ENCODE measurements at places on chromosomes 7 and 10.
A peak's percentile ranks its signal among the peaks of the same experiment; 100 is the strongest.

DNA sequence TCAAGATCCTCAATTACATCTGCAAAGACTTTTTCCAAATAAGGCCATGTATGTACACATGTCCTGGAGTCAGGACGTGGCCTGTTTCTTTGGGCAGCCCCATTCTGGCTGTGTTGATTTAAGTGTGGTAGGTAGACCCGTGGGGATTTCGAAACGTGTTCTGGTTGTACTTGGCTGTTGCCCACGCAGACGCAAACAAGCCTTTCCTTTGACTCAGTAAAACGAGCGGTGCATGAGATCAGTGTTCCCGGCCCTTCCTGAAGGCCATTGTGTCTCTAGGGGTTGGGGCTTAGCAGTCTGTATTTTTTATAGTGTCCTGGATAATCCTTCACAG, 64.8 kb upstream of the DNAJB6 start:
- peak; percentile 89 for DNase-seq

DNA sequence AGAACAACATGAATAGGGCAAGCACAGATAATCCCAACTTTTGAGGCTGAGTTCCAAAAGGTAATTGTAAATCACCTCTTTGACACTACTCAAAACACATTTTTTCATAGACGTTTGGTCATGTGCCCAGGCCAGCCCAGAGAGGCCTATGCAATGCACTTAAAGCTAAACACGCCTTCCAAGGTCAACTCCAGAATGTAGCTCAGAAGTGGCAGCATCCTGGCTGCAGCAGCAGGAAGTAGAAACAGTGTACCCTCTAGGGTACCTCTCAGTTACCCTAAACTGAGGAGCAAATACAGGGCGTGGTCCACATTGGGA, 58.7 kb downstream of the OSBPL3 start:
- DNase-seq, result no peak

GRCh38 chr7:103541026-103541425, 95.0 kb upstream of the SLC26A5 start:
- DNase-seq, result no peak

DNA sequence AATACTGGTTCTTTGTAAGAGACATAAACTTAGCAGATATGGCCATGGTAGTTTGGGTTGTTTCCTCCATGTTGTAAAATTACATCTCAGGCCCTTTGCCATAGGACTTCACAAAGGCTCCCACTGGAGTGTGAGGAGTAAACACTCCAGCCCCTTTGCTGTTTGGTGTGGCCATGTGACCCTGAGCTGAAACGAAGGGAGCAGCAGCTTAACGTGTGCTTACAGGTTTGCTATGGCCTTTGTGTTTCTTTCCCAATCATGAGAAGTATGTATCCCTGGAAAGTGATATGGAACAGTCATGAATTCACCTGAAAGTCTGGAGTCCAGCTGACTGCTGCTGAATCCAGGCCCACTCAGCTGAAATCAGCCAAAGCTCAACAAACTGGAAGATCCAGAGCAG, 23.8 kb upstream of the SFTPA1 start:
- no peak for DNase-seq

- DNase-seq, result no peak
Measured at GRCh38 chr7:120041798-120042197, 231.2 kb upstream of the KCND2 start.

GRCh38 chr7:7830122-7830878, 111.9 kb upstream of the RPA3 start:
- DNase-seq, result no peak

- no peak for DNase-seq
Measured at GRCh38 chr7:6530626-6531491, 20.4 kb downstream of the GRID2IP start.

DNA sequence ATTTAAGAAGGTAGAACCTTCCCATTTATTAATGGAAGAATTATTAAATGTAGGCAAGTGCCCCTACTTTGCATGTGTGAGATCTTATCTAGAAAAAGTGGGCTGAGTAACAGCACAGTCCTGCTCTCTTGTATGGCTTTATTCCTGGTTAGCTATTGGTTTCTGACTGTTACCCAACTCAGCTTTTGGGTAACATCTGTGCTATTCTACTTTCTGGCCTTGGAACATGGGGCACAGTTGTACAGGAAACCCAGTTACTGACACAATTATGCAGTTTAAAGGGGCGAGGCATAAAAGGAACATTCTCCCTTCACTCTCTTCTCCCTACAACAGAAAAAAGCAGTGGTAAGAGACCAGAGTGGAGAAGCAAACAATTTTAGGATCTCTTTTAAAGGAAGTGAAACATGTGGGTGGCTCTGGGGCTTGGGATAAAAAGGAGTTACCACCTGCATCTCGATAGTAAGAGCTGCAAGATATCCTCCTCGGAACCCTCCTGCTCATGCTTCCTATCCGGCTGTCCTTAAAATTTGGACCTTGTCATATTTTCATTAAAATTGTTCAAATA, 16.0 kb downstream of the NUDT5 start:
- no peak for DNase-seq

DNA sequence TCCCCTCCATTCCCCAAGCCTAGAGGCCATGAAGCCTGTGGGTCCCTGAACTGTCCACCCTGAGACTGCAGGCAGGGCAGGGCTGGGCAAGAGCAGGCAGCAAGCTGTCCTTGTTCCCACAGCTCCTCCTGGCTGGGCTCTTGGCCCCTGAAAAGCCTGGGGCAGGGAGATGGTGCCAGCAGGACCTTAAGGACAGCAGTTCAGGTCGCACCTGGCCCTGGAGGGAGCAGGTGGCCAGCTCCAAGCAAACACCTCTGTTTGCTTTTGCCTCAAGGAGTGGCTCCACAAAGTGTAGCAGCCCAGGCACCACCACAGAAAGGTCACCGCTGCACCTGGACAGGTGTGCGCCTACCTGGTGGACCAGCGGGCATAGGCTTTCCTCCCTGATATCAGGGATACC, 5.2 kb downstream of the RET start:
- DNase-seq, result no peak

DNA sequence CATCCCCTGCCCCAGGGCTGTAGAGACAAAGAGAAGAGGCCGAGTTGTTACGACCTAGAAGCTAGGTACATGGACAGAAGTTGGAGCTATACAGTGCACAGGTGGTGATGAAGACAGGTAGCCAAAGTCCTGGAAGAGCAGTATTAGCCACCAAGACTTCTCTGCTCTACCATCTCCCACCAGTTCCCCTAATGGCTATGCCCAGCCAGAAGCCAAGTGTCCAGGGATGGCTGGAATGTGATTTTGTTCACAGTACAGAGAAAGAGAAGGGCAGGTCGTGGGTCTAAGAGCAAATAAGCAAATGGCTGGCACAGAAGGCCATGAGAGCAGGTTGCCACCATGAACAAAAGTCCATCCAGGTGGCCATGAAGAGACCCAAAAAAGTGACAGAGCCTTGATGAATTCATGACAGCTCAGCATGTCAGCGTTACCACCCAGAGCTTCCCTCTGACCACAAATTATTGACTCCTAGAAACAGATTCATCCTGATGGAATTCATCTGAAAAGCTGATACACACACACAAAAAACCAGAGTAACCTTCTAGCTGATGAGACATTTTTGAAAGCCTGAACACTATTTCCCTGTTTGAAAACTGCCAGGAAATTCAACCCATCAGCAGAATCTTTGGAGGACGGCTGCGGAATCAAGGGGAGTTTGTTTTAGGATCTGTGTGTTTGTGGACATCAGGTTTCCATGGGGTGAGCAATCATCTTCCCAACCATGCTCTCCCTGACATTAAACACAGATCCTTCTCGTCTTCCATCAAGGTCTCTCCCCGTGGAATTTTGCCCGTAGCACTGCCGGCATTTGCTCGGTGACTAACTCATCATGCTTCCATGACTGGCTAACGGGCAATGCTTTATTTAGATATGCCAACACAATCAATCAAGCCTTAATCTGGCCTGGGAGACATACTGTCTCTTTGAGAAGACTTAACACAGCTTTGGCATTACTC, 906.7 kb upstream of the AUTS2 start:
- DNase-seq, result peak; percentile 69

GRCh38 chr7:29013082-29013695, 55.1 kb upstream of the TRIL start:
- no peak for DNase-seq

GRCh38 chr7:101733713-101734475, 83.5 kb upstream of the CUX1 start:
- no peak for DNase-seq

DNA sequence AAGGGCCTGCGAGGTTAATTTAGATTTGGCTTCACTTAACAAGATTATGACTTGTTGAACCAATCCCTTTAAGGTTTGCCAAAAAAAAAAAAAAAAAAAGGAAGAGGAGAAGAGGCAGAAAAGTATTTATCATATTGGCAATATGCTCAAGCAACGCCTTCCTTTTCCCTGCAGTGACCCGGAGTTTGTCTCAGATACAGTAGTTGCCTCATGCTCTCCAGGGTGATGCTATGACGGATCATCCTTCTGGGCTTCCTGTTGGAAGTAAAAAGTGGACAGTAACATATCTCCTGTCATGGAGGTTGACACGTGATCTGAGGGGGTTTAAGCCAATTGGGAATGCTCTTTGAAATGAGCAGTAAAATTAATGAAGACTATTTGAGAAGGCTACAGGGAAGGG, 117.3 kb downstream of the BMPER start:
- DNase-seq, result no peak

DNA sequence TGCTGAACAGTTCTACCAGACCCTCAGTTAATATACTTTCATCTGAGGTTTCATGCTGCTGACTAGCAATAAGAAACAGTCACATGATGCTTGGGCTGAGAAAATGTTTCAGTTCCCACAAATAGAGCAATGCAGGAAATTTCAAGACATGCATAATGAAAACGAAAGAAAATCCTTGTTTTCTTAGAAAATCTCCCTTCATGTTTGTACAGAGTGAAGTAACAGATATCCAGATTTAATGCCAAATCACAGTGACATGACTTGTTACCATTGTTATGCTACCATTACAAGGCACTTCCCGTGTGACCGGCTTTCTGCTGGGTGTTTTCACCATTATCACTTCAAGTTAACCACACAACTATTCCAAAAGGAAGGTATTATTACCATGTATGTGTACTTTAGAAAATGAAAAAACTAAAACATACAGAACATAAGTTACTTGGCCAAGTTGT, 121.7 kb downstream of the DOCK4 start:
- no peak for DNase-seq

GRCh38 chr7:112263519-112263918, 57.0 kb downstream of the ZNF277 start:
- no peak for DNase-seq

- no peak for DNase-seq
Measured at GRCh38 chr10:61448841-61449600, 4.2 kb downstream of the TMEM26 start.

GRCh38 chr10:94217411-94217810, 145.3 kb downstream of the NOC3L start:
- DNase-seq, result no peak

DNA sequence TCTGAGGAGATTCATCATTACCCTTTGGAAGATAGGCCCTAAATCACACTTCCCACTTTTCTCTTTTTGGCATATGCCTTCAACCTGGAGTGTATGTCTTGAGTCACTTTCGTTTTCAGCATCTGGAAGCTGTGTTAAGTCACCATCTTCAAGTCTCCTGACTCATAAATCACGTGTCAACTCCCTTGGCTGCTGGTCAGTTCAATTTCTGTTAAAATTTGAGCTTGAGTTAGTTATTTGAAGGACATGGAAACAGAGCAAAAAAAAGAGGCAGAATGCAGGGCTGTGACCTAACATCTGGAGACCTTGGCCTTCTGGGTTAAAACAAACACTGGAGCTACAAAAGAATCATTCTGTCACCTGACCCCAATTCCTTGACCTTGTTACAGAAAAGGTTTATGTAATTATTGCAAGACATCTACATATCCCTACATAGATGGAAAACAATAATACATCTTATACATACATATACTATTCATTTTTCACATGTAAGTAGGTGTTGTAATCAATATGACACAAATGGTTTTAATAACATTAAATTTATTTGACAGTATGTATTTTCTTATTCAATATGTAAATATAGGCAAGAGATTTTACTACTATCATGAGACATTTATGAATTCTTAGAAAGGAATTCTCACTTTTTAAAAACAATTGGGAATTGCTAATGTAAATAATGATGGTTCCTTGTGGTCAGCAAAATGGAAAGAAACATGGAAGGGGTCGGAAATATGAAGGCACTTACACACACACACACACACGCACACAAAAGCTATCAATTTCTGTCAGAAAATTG, 169.7 kb upstream of the PHYHIPL start:
- peak; percentile 38 for DNase-seq

- DNase-seq, result peak; percentile 86
Measured at GRCh38 chr10:10872035-10872673, 145.5 kb upstream of the CELF2 start.

- no peak for DNase-seq
Measured at GRCh38 chr7:66163186-66163610, 41.9 kb upstream of the TPST1 start.

DNA sequence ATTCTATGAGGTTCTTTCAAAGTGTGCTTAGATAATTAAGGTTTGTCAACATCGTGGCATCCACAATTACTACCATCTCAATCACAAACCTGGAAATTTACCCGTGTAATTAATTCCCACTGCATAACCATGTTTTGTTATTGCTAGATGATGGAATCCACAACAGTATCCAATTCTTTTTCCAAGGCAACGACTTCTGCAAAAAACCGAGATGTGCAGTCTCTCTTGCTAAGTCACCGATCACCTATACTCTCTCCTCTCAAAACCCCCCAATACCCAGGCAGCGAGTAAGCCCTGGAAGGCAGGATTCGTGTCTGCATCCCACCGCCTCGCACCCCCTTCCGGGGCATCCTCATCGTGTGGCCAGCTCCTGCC, 678 bp upstream of the EIF4H start:
- DNase-seq, result no peak

GRCh38 chr10:20535897-20536881, 360.9 kb downstream of the NEBL start:
- DNase-seq, result no peak

DNA sequence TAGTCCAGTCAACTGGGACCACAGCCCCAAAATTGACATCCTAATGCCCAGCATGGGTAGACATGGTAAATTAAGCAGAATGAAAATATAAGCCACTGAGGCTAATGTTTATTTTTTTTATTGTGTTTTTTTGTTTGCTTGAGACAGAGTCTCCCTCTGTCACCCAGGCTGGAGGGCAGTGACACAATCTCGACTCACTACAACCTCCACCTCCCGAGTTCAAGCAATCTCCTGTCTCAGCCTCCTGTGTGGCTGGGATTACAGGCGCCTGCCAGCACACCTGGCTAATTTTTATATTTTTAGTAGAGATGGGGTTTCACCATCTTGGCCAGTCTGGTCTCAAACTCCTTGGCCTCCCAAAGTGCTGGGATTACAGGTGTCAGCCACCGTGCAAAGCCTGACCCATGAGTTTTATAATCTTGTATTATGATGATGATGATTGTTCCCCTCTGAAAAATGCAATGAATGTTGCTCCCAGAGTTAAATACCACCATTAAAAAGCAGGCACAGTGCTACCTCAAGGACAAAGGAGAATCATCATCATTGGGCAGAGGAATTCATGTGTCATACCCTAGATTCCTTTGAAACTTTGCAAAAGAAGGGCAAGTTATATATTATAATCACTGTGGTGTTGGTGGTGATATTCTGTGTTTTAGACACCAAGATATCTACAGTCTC, 228.0 kb downstream of the PARD3 start:
- DNase-seq, result no peak
